GM23248 (cell line): ENCODE measurements at places on chromosomes 11 and 22. TPM values are rescaled to one million over a fixed set of nuclear protein-coding genes. Genes with fewer than 3 reads are reported as not detected.
A peak's percentile ranks its signal among the peaks of the same experiment; 100 is the strongest.

DNA sequence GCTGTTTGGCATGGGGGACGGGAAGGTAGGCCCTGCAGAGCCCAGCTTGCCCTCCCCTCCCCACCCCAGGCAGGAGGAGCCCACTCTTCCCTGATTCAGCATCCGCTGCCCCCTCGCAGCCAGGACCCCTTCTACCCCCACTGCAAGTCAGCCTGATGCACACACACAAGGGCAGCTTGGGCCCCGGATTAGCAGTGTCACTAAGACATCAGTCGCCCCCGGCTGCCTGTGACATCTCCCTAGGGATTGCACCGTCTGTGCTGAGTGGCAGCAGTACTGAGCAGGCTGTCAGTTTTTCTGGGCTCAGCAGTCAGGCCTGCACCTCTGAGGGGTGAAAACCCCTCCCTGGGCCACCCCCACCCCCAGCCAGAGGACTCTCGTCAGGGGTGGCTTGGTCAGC, 30.4 kb upstream of the SYT7 start:
- H3K27me3 ChIP-seq, result no peaks in the 10 kb centered on the region
- H3K4me1 ChIP-seq, result peaks cover 8% of the 10 kb centered on the region
- no peaks in the 10 kb centered on the region for H3K36me3 ChIP-seq
- no peak overlapping the region for H3K4me3 ChIP-seq
- no peak for DNase-seq
- H3K27ac ChIP-seq, result no peak overlapping the region

DNA sequence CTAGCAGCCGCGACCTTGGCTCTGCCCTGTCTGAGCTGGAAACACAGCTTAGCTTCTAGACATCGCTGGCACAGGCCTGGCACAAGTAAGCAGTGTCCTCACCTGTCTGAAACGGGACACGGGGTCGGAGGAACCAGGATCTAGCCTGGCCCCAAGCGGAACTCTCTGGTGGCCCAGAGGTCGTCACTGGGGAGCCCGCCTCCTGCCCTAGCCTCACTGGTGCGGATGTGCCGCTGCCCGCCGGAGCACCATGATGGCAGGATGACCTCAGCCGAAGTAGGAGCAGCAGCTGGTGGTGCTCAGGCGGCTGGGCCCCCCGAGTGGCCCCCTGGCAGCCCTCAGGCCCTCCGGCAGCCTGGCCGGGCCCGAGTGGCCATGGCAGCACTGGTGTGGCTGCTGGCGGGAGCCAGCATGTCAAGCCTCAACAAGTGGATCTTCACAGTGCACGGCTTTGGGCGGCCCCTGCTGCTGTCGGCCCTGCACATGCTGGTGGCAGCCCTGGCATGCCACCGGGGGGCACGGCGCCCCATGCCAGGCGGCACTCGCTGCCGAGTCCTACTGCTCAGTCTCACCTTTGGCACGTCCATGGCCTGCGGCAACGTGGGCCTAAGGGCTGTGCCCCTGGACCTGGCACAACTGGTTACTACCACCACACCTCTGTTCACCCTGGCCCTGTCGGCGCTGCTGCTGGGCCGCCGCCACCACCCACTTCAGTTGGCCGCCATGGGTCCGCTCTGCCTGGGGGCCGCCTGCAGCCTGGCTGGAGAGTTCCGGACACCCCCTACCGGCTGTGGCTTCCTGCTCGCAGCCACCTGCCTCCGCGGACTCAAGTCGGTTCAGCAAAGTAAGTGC, 871 bp downstream of the SLC35E4 start:
- H3K27ac ChIP-seq, result peak overlapping the region; percentile 72
- peak; percentile 54 for DNase-seq
- H3K27me3 ChIP-seq, result no peaks in the 10 kb centered on the region

DNA sequence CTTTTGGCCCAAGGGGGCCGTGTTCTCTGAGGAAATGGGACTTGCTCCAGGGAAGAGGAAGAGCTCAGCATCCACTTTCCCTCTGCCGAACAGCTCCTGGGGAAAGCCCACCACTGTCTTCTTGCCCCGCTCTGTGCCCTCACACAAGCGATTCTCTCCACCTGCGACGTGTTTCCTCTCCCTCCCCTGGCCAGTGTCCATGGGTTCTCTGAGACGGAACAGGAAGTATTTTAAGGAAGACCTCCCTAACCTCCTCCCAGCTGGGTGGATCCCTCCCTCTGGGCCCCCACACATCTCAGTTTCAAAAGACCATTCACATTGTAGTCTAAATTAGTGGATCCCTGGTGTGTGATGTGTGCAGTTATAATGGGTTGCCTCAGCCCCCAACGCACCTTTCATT, 1.6 kb downstream of the TP53AIP1 start:
- peaks cover 29% of the 10 kb centered on the region for H3K27me3 ChIP-seq
- H3K36me3 ChIP-seq, result no peaks in the 10 kb centered on the region
- H3K4me1 ChIP-seq, result no peaks in the 10 kb centered on the region
- no peak for DNase-seq

- no peak for DNase-seq
- H3K27ac ChIP-seq, result no peak overlapping the region
- H3K27me3 ChIP-seq, result no peaks in the 10 kb centered on the region
- H3K4me1 ChIP-seq, result peaks cover 8% of the 10 kb centered on the region; the same call in 1 of the 2 replicates
Observed at GRCh38 chr11:119307219-119307618, 9.7 kb downstream of the MCAM start.

DNA sequence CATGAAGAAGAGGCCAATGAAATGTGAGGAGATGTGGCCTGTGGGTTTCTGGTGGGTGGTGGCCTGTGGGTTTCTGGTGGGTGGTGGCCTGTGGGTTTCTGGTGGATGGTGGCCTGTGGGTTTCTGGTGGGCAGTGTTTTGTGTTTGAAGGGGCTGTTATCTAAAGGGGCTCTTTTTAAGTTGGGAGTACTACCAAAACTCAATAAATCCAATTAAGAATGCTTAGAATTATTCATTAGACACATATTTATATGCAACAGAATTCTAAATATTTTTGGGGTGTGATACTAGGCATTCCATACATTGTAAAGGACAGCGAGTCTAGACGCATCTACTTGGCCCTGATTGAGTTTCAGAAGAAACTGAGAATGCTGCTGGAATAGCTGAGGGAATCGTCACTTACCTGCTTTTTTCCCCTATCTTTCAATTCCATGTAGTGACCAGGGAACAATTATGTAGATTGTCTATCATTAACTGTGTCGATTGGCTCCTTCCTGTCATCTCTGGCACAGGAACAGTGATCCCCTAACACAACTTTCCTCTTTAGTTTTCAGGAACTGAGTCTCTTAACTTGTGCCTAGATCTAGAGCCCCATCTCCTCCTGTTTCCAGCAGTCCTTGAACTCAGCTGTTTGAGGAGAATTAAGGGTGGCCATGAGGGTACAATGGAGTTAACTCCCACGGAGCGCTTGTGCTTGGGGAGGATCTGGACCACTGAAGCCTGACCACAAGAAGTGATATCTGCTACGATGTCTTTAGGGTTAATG, 37.3 kb upstream of the TOP3B start:
- no peak overlapping the region for H3K27ac ChIP-seq
- DNase-seq, result no peak
- H3K36me3 ChIP-seq, result no peaks in the 10 kb centered on the region
- H3K27me3 ChIP-seq, result no peaks in the 10 kb centered on the region

DNA sequence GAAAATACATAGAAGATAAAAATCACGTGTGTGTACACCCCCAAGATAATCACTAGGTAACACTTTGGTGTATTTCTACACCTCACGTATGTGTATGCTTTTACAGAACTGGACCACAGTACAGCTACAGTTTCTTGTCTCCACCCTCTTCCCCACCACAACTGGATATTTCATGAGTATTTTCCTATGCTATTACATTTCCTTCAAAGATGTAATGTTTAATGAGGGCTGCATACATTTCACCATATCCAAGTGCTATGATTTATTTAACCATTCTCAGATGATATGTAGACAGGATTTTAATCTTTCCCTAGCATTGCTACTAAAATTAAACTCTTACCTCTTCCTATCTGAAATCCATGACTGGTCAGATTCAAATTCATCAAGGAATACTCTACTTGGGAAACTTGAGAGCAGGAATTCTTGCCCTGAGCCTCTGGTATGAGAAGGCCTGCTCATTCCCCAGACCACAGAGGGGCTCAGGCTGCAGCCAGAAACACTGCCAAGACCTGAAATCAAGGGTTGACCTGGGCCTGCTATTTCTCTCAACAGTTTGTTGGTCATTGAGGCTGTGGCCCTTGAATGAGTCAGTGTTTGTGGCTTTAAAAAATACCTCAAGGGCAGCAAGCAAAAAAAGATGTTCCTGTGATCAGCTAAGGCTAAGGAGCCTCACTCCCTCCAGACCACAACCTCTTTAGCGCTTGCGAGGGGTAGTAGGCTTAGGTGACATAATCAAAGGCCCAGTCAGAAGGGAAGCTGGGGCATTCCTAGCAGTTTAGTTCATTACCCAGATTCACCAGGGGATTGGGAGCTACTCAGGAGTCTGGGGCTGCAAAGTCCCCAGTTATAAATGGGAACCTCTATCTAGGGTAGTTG, 55.5 kb downstream of the ABTB2 start:
- DNase-seq, result peak; percentile 94
- H3K36me3 ChIP-seq, result no peaks in the 10 kb centered on the region

GRCh38 chr22:46023558-46023981, 46.6 kb upstream of the WNT7B start:
- no peaks in the 10 kb centered on the region for H3K36me3 ChIP-seq
- DNase-seq, result peak; percentile 69
- no peak overlapping the region for H3K27ac ChIP-seq

- no peak overlapping the region for H3K4me3 ChIP-seq
- H3K36me3 ChIP-seq, result no peaks in the 10 kb centered on the region
- peaks cover 12% of the 10 kb centered on the region; the same call in 1 of the 2 replicates for H3K4me1 ChIP-seq
- no peaks in the 10 kb centered on the region for H3K27me3 ChIP-seq
- H3K27ac ChIP-seq, result no peak overlapping the region
Observed at GRCh38 chr22:35708917-35709316, 8.8 kb upstream of the APOL5 start.

DNA sequence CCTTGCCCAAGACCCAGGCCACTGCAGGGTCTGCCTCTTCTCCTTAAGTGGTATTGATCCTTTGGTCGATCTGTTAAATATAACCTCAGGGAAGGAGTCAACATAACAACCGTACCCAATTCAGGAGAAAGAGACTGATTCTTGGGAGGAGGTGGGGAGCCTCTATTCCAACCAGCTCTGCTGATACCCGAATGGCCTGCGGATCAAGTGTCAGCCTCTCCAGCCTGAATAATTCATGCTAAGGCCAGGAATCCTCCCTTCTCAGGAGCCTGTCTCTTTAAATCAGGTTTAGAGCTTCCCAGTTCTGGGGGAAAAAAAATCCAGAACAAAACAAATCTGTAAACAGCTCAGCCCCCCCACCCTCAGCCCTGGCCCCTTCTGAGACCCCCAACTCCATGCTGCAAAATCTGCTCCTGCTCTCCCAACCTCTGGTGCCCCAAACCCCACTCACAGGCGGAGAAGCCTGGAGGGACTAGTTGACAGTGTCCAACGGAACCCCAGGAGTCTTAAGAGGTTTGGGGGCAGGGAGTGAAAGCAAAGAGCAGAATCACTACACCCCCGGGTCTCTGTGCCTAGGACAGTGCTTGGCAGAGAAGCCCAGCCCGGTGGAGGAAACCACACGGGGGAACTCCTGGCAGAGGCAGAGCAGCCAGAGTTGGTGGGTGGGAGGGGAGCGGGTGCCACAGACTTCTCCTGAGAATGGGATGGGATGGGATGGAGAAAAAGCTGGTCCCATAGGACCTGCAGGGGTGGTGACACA, 863 bp upstream of the TPBGL start:
- no peaks in the 10 kb centered on the region for H3K36me3 ChIP-seq
- H3K27me3 ChIP-seq, result peaks cover 37% of the 10 kb centered on the region
- no peak for DNase-seq
- H3K4me1 ChIP-seq, result no peaks in the 10 kb centered on the region
- H3K4me3 ChIP-seq, result no peak overlapping the region

DNA sequence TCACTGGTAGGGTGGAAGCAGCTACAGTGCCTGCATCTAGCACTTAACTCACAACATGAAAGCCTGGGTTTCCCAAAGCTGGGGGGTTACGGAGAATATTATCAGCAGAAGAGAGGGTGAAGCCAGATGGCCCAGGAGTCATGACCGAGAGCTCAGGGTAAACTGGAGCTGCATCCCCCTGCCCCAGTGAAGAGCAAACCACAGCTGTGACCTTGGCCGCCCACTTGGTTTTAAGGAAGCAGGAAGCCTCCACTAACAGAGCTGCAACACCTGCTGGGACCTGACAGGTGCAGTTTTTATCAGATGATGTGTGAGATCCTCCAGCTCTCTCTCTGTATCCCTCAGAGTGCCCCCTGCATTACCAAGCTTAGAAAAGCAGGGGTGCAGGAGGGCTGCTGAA, 20.9 kb downstream of the TCP11L1 start:
- H3K27ac ChIP-seq, result peak overlapping the region; percentile 77
- H3K4me1 ChIP-seq, result peaks cover 39% of the 10 kb centered on the region
- no peak overlapping the region for H3K4me3 ChIP-seq
- no peak for DNase-seq
- H3K36me3 ChIP-seq, result peaks cover 20% of the 10 kb centered on the region

GRCh38 chr11:69868006-69868810, 49.0 kb upstream of the FGF3 start:
- no peak overlapping the region for H3K27ac ChIP-seq
- no peak overlapping the region for H3K4me3 ChIP-seq
- H3K36me3 ChIP-seq, result no peaks in the 10 kb centered on the region
- DNase-seq, result no peak
- H3K27me3 ChIP-seq, result peaks cover 3% of the 10 kb centered on the region; the same call in 1 of the 2 replicates
- H3K4me1 ChIP-seq, result no peaks in the 10 kb centered on the region

GRCh38 chr11:33701302-33702230, 940 bp upstream of the C11orf91 start:
- H3K27me3 ChIP-seq, result no peaks in the 10 kb centered on the region
- peak overlapping the region; percentile 94 for H3K27ac ChIP-seq
- H3K4me3 ChIP-seq, result peak overlapping the region; percentile 65
- H3K36me3 ChIP-seq, result peaks cover 19% of the 10 kb centered on the region
- H3K4me1 ChIP-seq, result peaks cover 62% of the 10 kb centered on the region

Gene SPI1
- 0.30 TPM in 1 of 2 replicates, not detected in the other for polyA plus RNA-seq

Gene FAM227A
- 0.65 and 0.93 TPM in 2 replicates for polyA plus RNA-seq
